ENCODE measurements at places on chromosomes 7 and 10.

- no peak for DNase-seq
Observed at GRCh38 chr10:75250934-75251333, 15.2 kb upstream of the COMTD1 start.

GRCh38 chr7:158476331-158476932, 111.2 kb downstream of the PTPRN2 start:
- DNase-seq: no peak

GRCh38 chr10:61904733-61905725, 3.5 kb downstream of the ARID5B start:
- no peak for DNase-seq

DNA sequence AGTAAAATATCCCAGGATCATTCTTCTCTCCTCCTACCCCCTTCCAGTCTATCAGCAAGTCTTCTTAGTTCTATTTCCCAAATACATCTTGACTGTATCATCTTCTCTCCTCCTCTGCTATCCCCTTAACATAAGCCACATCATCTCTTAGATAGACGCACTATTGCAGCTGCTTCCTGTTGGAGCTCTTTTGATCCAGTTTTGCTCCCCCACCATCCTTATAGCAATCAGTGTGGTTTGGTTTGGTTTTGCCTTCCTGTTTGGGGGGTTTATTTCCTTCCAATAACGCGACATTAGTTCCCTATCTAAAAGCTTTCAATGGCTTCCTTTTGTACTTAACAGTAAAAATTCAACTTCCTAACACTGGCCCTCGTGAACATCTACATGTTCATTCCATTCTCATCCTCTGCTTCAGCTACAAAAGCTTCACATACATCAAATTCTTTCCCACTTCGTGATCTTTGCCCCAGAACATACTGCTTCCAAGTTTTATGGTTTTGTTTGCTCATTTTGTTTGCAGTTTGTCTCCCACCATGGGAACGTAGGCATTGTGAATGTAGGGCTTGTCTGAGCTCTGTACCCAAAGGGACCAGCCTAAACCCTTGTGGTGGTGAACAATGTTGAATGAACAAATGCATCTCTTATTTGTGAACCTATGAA, 33.7 kb upstream of the PLXDC2 start:
- no peak for DNase-seq

DNA sequence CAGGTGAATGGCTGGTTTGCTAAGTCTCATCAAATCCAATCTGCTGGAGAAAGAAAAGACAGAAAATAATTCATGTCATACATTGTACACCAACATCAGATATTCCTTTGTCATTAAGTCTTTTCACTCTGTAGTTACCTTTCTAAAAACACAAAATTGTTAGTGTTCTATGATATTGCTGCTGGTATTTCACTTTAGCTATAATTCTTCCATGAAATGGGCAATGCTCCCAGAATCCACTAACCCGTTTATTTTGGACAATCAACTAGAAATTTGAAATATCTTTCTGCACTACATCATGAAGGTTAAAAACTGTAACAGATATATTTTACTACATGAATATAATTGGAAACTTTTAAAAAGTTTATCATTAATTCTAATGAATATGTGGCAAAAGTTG, 181.3 kb downstream of the C7orf25 start:
- DNase-seq: no peak

GRCh38 chr10:119256897-119257296, 49.5 kb downstream of the GRK5 start:
- DNase-seq: no peak

- DNase-seq: no peak
Observed at GRCh38 chr7:1745018-1745532, 75.0 kb downstream of the ELFN1 start.

DNA sequence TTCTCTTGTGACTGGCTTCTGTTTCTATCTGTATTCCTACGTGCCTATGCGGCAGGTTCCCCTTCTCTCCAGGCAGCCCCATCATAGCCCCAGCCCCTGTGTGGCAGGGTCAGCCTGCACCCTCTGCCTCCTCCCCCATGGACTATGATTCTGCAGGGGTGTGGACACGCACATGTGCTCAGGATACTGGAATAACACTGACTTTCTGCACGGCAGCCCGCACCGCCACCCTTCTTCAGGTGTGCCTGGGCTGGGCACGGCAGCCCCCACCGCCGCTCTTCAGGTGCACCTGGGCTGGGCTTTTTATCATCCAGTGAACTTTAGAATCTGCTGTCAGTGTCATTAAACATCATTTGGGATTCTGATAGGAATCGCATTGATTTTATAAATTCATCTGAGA, 202.6 kb upstream of the PPP2R2D start:
- DNase-seq: no peak

- no peak for DNase-seq
Observed at GRCh38 chr7:155620497-155620896, 24.0 kb upstream of the RBM33 start.

DNA sequence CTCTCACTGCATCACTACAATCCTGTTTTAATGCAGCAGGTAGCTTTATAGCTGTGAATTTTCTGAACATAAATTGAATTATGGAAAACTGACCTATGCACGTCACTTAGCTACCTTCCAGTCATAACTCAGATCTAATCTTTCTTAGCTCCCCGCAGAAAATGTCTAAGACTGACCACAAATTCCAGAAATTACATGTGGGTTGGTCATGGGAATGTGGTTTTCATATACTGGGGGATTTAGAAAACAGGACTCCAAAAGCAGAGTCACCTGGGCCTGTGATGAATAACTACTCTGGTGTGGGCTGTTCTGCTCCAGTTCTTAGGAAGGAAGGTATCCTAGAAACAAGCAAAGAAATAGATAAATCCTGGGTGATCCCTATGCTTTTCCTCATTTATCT, 178.4 kb upstream of the LRRTM3 start:
- no peak for DNase-seq

- DNase-seq: no peak
Observed at GRCh38 chr10:62036186-62037081, 134.9 kb downstream of the ARID5B start.

GRCh38 chr10:86929468-86930380, 27.7 kb downstream of the MMRN2 start:
- no peak for DNase-seq

- DNase-seq: no peak
Observed at GRCh38 chr7:154598396-154598795, 404.5 kb downstream of the PAXIP1 start.

- no peak for DNase-seq
Observed at GRCh38 chr7:76062254-76062653, 14.3 kb downstream of the MDH2 start.

DNA sequence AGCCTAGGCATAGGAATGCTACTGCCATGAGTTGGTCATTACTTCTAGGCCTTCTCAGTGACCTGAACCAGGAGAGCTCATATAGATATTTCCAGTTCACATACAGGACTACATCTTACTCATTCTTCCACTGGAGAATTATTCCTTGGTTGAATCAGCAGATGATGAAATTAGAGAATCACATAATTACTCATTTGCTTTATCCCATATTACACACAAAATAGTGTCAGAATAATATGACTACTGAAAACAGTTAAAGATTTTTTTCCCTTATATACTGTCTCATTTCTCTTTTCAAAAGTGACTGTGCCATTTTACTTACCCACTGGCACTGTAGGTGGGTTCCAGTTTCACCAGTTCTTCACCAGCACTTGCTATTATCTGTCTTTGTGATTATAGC, 18.5 kb downstream of the BMS1 start:
- DNase-seq: no peak

DNA sequence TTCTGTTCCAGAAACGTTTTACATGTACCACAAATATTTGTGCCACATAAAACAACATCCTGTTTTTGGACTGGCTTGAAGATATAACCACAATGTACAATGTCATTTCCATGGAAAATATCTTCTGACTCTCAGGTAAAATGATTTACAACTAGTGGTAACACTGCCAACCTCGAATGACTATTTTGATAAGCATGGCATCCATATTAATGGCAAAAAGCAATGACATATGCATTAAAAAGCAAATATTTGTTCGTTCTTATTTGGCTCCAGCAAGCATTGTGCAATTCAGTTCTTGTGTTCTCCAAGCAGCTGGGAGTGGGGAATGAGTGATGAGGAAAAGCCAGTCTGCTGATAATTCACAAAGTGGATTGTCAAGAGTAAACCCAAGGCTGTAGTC, 289.0 kb downstream of the PLXDC2 start:
- DNase-seq: no peak

GRCh38 chr10:124254490-124254889, 161.1 kb upstream of the CHST15 start:
- no peak for DNase-seq

- DNase-seq: no peak
Observed at GRCh38 chr7:47088329-47089067, 493.4 kb downstream of the TNS3 start.

DNA sequence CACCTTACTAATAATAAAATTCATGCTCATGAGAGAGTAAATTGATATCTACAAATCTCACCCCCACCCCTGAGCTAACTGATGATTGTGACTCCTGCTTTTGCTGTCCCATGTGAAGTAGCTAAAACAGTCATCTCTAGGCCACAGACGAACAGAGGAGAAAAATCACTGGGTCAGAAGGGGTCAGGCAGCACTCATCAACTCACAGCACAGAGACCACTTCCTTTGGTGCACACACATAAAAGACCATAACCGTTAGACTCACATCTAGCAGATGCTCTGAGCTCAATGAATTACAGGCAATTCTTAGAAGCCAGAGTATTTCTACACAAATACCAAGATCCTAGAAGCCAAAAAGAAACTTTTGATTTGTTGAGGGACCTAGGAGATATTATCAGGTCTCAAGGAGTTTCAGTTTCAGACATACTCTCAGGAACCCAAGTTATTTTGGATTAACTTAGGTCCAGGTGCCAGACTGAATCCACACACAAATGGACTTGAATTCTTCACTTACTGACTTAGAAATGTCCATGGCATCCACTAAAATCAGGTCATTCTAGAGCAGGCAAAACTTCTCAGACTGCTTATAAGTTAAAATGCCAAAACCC, 65.0 kb upstream of the TES start:
- no peak for DNase-seq

- no peak for DNase-seq
Observed at GRCh38 chr7:151671514-151671913, 151.8 kb upstream of the RHEB start.

DNA sequence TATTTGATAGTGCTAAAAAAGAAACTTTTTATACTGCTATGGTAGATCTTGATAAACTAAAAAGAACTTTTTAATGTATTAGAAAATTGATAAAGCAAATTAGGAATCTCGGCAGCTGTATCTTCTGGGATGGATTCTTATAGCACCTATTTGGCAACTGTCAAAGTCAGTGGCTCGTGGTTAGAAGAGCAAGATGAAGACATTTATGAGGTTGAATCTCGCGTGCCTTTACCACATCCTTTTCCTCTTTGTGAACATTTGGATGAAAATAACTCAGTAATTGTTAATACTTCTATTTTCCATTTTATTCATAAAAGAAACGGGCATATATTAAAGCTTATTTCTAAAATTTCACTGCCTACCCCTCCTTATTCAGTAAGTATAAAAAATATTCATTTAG, 76.2 kb downstream of the CYP51A1 start:
- DNase-seq: no peak

- DNase-seq: no peak
Observed at GRCh38 chr7:76377186-76377918, 18.6 kb upstream of the YWHAG start.

DNA sequence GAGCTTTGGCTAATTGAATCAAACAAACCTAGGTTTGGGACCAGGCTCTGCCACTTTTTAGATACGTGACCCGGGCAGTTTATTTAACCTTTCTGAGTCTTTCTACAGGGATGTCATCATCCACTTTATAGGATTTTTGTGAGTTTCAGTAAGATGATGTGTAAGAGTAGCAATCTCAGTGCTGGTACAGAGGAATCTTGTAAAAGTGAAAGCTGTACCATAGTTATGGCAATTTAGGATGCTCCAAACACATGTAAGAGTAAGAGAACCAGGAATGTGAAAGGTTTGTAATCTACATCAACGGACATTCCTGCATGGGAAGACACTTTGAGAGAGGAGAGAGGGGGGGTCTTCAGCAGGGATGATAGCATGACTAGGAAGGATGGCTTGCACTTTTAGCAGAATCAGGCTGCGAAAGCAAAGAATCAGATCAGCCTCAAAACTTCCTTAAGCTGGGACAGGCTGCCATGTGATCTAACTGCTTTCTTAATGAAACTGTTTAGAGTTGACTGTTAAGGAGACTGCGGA, 968 bp downstream of the NOLC1 start:
- no peak for DNase-seq

- no peak for DNase-seq
Observed at GRCh38 chr10:22959950-22960349, 32.1 kb downstream of the ARMC3 start.
